Muscle of leg (tissue), 16 donors: ENCODE measurements at places on chromosomes 5 and 9. TPM values are rescaled to one million over a fixed set of nuclear protein-coding genes. Genes with fewer than 3 reads are reported as not detected.

Gene ADAMTS2
- 28.7 TPM for total RNA-seq

Gene LCN1
- total RNA-seq, result not detected

Gene F12
- 0.27 TPM for total RNA-seq

Gene ALDH1A1
- 24.5 TPM for total RNA-seq

Gene IFNA14
- total RNA-seq, result not detected

Gene EQTN
- total RNA-seq, result 0.13 TPM

Gene NOXA1
- total RNA-seq, result 2.0 TPM

Gene RHOBTB3
- 153 TPM for total RNA-seq

Gene LECT2
- total RNA-seq, result not detected

Gene ARID3C
- 0.09 TPM for total RNA-seq

Gene ESM1
- 2.8 TPM for total RNA-seq

Gene GDA
- 0.49 TPM for total RNA-seq

Gene IL17B
- 423 TPM for total RNA-seq

Gene TRIM7
- total RNA-seq, result 18.8 TPM

Gene LVRN
- total RNA-seq, result 3.3 TPM

Gene ADAMTS16
- 4.3 TPM for total RNA-seq

- no peak for DNase-seq
- no peaks in the 10 kb centered on the region for H3K4me1 ChIP-seq
- no peaks in the 10 kb centered on the region for H3K36me3 ChIP-seq
- H3K27ac ChIP-seq, result no peak overlapping the region
- no peak overlapping the region for H3K4me3 ChIP-seq
Measured at GRCh38 chr9:21078702-21079101, 960 bp upstream of the IFNB1 start.

DNA sequence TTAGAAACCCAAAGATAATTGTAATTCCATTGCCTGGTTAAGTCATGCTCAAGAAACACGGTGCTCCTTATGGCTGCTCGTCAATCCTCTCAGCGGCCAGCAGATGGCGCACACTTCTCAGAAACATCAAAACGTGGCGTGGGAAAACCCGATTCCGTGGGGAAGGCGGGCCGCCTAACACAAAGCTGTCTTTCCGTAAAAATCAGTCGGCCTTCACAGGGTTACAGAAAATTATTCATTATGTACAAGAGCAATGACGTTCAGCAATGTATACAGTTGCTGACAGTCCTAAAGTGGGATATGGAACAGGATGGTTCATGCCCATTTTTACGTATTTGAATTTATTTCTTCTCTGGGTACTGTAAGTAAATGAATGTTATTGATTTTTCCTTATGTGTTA, 83.5 kb downstream of the PDE4D start:
- no peak overlapping the region for H3K27ac ChIP-seq
- H3K27me3 ChIP-seq, result no peaks in the 10 kb centered on the region

- no peaks in the 10 kb centered on the region for H3K36me3 ChIP-seq
- H3K27ac ChIP-seq, result no peak overlapping the region
- H3K27me3 ChIP-seq, result no peaks in the 10 kb centered on the region
- DNase-seq, result peak; percentile 56
Measured at GRCh38 chr5:53430618-53431252, 49.7 kb upstream of the FST start.

DNA sequence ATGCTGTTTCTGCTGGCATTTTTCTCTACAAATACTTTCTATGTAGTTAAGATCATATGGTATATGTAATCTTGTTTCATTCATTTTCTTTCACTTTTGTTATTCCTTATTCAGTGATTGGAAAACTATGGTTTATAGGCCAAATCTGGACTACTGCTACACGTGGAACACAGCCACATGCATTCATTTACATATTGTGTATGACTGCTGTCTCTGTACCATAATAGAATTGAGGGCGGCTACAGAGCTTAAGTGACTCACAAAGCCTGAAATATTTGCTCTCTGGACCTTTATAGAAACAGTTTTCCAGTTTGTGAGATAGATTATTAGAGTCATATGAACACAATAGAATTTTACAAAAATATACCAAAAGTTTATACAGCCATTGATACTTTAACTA, 133.6 kb upstream of the CDKN2B start:
- DNase-seq, result no peak
- no peak overlapping the region for H3K27ac ChIP-seq
- no peak overlapping the region for H3K4me3 ChIP-seq

DNA sequence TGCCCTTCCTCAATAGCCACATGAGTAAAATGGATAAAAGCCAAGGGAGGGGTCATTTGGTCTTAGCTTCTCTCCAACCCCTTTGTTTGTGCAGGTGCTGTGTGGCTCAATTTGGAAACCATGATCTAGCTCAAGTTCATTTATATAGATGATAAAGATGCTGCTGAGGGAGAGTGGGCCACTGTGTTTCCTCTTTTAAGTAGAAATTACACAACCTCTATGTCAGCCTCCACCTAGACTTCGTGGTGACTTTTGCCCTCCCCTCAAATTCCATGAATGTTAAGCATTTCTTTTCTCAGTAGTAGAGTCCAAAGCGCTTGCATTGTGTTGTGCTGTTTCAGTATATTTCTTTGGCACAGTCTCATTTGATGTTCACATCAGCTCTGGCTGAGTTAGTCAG, 241.4 kb downstream of the ARHGAP26 start:
- H3K27me3 ChIP-seq, result no peaks in the 10 kb centered on the region
- no peak overlapping the region for H3K27ac ChIP-seq
- no peak overlapping the region for H3K4me3 ChIP-seq

GRCh38 chr5:1745796-1746370, 53.8 kb downstream of the MRPL36 start:
- H3K4me3 ChIP-seq, result no peak overlapping the region
- no peak overlapping the region for H3K27ac ChIP-seq
- no peak for DNase-seq
- peaks cover 2% of the 10 kb centered on the region for H3K27me3 ChIP-seq

- DNase-seq, result peak; percentile 69
- no peaks in the 10 kb centered on the region for H3K27me3 ChIP-seq
Measured at GRCh38 chr9:98993570-98993945, 49.9 kb downstream of the COL15A1 start.

DNA sequence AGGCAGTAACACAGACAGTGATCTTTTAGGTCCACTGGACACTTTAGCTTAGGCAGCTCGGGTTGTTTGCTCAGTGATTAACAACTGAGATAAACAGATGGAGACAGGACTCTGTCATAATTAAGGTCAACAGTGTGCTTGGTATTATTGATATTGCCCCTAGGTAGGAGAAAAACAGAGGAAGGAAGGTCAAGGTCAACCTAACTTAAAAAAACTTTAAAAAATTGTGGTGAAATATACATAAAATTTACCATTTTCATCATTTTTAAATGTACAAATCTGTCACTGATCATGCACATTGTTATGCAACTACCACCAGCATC, 2.1 kb upstream of the HSPA4 start:
- no peak for DNase-seq
- no peak overlapping the region for H3K4me3 ChIP-seq
- no peaks in the 10 kb centered on the region for H3K27me3 ChIP-seq
- H3K27ac ChIP-seq, result peak overlapping the region; percentile 67

GRCh38 chr5:54909911-54910870, 75.2 kb downstream of the ESM1 start:
- no peaks in the 10 kb centered on the region for H3K27me3 ChIP-seq
- H3K27ac ChIP-seq, result no peak overlapping the region
- H3K4me3 ChIP-seq, result no peak overlapping the region
- DNase-seq, result no peak

DNA sequence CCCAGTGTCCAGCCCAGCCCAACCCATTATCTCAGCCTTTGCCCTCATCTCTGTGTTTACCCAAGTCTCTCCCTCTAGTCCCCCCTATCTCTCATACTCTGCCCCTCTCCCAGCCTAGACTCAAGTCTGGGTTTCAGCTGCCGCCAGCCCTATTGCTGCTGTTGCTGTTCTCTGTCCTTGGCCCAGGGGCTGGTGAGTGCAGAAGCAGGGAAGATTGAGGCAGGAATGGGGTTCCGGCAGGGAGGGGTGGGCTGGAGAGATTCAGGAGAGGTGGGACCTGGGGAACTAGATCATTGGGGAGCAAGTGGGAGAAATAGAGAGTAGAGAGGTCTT, 702 bp downstream of the TMEM8B start:
- H3K27ac ChIP-seq, result peak overlapping the region; percentile 79
- H3K36me3 ChIP-seq, result peaks cover 2% of the 10 kb centered on the region
- no peak for DNase-seq
- H3K27me3 ChIP-seq, result peaks cover 18% of the 10 kb centered on the region
- peaks cover 39% of the 10 kb centered on the region for H3K4me1 ChIP-seq

- DNase-seq, result no peak
- no peak overlapping the region for H3K27ac ChIP-seq
- H3K4me1 ChIP-seq, result peaks cover 29% of the 10 kb centered on the region
- no peaks in the 10 kb centered on the region for H3K36me3 ChIP-seq
Measured at GRCh38 chr9:113648586-113648985, 185.1 kb downstream of the RGS3 start.

GRCh38 chr9:26205261-26205660, 527.0 kb upstream of the TUSC1 start:
- DNase-seq, result no peak
- no peaks in the 10 kb centered on the region for H3K36me3 ChIP-seq
- H3K4me3 ChIP-seq, result no peak overlapping the region
- H3K27me3 ChIP-seq, result no peaks in the 10 kb centered on the region
- H3K27ac ChIP-seq, result no peak overlapping the region
- no peaks in the 10 kb centered on the region for H3K4me1 ChIP-seq

- peaks cover 27% of the 10 kb centered on the region for H3K4me1 ChIP-seq
- H3K27ac ChIP-seq, result no peak overlapping the region
Measured at GRCh38 chr9:133581513-133582343, 27.5 kb downstream of the FAM163B start.

- no peak overlapping the region for H3K4me3 ChIP-seq
- H3K27ac ChIP-seq, result peak overlapping the region; percentile 6
- DNase-seq, result peak; percentile 89
- peaks cover 19% of the 10 kb centered on the region for H3K36me3 ChIP-seq
- H3K27me3 ChIP-seq, result no peaks in the 10 kb centered on the region
Measured at GRCh38 chr5:88729084-88729828, 153.7 kb downstream of the MEF2C start.

- DNase-seq, result no peak
- no peak overlapping the region for H3K27ac ChIP-seq
- no peaks in the 10 kb centered on the region for H3K36me3 ChIP-seq
Measured at GRCh38 chr9:136881691-136882108, 4.6 kb upstream of the TRAF2 start.

DNA sequence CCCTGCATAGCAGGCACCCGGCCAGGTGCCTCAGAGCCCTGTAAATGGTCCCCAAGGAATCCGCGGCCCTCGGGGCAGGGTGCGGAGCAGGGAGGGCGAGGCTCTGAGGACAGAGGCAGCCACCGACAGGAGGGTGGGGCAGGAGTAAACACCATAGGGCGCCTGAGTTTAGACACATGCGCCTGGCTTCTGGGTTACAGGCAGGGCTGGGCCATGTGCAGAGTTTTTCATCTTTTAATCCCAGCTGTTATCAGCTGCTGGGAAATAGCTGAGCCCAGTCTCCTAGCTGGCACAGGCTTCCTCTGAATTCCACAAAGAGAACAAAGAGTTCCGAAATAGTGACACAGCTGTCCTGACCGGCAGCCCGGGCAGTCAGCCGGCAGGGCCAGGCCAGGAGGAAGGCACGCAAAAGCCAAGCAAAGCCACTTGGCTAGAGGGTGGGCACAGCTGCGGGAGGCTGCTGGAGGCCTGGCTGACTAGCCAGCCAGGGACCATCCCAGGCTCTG, 98.9 kb upstream of the PHYKPL start:
- H3K27me3 ChIP-seq, result peaks cover 7% of the 10 kb centered on the region
- H3K4me3 ChIP-seq, result no peak overlapping the region
- DNase-seq, result peak; percentile 93
- H3K27ac ChIP-seq, result peak overlapping the region; percentile 81
- H3K4me1 ChIP-seq, result peaks cover 66% of the 10 kb centered on the region
- H3K36me3 ChIP-seq, result no peaks in the 10 kb centered on the region

GRCh38 chr5:4206127-4206526, 610.5 kb downstream of the IRX1 start:
- DNase-seq, result no peak
- H3K27ac ChIP-seq, result peak overlapping the region; percentile 40
- no peak overlapping the region for H3K4me3 ChIP-seq
- H3K27me3 ChIP-seq, result no peaks in the 10 kb centered on the region
- no peaks in the 10 kb centered on the region for H3K36me3 ChIP-seq
- H3K4me1 ChIP-seq, result peaks cover 26% of the 10 kb centered on the region

- no peaks in the 10 kb centered on the region for H3K27me3 ChIP-seq
- H3K36me3 ChIP-seq, result no peaks in the 10 kb centered on the region
- H3K27ac ChIP-seq, result no peak overlapping the region
- DNase-seq, result no peak
- H3K4me3 ChIP-seq, result no peak overlapping the region
Measured at GRCh38 chr9:80928697-80929096, 760.6 kb downstream of the TLE1 start.

- H3K4me1 ChIP-seq, result no peaks in the 10 kb centered on the region
- peaks cover 49% of the 10 kb centered on the region for H3K36me3 ChIP-seq
- no peak for DNase-seq
- no peak overlapping the region for H3K27ac ChIP-seq
- H3K4me3 ChIP-seq, result no peak overlapping the region
Measured at GRCh38 chr5:14301186-14301585, 158.0 kb downstream of the TRIO start.

- no peaks in the 10 kb centered on the region for H3K36me3 ChIP-seq
- H3K4me3 ChIP-seq, result no peak overlapping the region
- no peaks in the 10 kb centered on the region for H3K27me3 ChIP-seq
- H3K4me1 ChIP-seq, result peaks cover 4% of the 10 kb centered on the region
- DNase-seq, result no peak
- no peak overlapping the region for H3K27ac ChIP-seq
Measured at GRCh38 chr5:74589204-74590056, 51.1 kb downstream of the ENC1 start.

DNA sequence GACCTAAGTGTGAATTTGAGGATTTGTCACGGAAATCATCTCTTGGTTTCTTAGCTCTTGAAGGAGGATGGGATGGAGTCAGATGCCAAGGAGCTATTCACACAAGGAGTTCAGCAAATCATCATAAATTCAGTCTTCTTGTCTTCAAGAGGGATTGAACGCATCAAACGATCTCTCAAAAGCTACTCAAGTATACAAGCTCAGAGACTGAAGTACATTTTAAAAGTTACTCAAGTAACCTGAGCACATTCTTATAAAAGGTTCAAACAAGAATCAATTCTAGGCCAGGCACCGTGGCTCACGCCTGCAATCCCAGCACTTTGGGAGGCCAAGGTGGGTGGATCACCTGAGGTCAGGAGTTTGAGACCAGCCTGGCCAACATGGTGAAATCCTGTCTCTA, 21.1 kb upstream of the GOLPH3 start:
- H3K4me3 ChIP-seq, result no peak overlapping the region
- DNase-seq, result no peak
- no peaks in the 10 kb centered on the region for H3K27me3 ChIP-seq
- H3K36me3 ChIP-seq, result no peaks in the 10 kb centered on the region

DNA sequence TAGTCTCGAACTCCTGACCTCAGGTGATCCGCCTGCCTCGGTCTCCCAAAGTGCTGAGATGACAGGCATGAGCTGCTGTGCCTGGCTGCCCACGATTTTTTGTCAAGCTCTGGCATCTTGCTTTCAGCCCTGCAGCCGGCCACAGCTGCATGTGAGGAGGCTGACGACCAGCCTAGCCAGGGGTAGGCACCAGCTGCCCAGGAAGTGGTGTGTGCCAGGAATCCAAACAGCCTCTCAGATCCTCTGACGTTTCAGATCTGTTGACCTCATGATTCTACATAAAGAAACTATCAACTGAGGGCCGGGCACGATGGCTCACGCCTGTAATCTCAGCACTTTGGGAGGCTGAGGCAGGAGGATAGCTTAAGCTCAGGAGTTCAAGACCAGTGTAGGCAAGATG, 19.0 kb downstream of the DYNC2I2 start:
- H3K36me3 ChIP-seq, result peaks cover 41% of the 10 kb centered on the region
- H3K27ac ChIP-seq, result peak overlapping the region; percentile 95
- peaks cover 46% of the 10 kb centered on the region for H3K4me1 ChIP-seq
- no peak overlapping the region for H3K4me3 ChIP-seq
- no peaks in the 10 kb centered on the region for H3K27me3 ChIP-seq
- peak; percentile 89 for DNase-seq
